ENCODE measurements at places on chromosomes 5 and 9.

- DNase-seq: no peak
Measured at GRCh38 chr5:159972538-159973362, 36.2 kb upstream of the TTC1 start.

DNA sequence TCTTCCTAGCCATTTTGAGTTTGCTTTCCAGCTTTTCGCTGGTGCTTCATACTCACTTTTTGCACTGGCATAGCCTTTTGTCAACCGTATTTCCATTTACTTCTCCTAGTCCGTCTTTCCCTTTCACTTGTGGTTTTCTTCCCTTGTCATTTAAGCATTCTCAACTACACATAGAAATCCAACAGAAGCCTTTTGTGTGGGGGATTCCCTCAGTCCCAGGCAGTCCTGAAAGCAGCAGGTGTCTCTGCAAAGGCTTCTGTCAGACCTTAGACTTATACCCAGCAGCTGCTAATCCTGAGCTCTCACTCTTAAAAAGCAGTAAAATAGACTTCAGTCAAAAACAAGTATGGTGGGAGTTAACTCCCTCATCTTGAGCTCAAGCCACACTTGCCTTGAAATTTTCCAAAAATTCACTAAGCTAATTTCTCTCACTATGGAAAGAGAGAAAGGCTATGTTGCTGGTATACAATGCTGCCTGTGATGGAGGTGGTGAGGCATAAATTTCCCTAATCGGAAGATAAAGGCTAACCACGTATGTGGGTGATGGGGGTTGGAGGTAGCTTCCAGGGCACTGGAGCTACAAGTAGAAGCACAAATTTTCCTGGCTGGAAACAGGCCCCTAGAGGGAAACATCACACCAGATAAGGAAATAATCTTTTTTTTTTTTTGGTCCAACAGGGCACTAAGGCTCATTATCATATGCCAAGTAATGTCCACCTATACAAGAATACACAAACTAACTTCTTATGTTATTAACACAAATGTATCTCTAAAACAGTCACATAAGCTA lies 34.8 kb upstream of the IFNK start:
- no peak for DNase-seq

- no peak for DNase-seq
Measured at GRCh38 chr5:72499730-72500129, 7.5 kb downstream of the ZNF366 start.

GRCh38 chr5:109408991-109409843 lies 557 bp downstream of the PJA2 start:
- peak; percentile 77 for DNase-seq

GRCh38 chr5:135400866-135401265 lies 1.8 kb upstream of the MACROH2A1 start:
- DNase-seq: no peak
